ENCODE measurements at places on chromosomes 7 and 10.

- no peak for DNase-seq
These were observed 229.3 kb downstream of the DGKB start for GRCh38 chr7:14673202-14673601.

DNA sequence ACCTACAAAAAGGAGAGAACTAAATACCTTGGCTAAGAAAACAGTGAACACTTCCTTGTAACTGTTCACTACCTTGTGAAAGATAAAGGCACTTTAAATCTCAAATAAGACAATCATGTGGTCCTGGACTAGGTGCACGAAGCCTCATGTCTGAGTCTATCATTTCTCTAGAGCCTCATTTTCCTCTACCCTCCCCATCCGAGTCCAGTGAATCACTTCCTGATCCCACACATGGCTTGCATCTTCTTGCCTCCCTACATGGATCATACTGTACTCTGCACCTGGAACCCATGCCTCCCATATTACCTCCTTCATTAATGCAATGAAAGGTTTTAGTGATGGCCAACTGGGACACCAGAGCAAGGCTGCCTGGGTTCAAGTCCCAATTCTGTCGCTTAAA, 34.5 kb downstream of the SNX10 start:
- no peak for DNase-seq

GRCh38 chr7:156752367-156753228, 112.0 kb downstream of the RNF32 start:
- DNase-seq: no peak

DNA sequence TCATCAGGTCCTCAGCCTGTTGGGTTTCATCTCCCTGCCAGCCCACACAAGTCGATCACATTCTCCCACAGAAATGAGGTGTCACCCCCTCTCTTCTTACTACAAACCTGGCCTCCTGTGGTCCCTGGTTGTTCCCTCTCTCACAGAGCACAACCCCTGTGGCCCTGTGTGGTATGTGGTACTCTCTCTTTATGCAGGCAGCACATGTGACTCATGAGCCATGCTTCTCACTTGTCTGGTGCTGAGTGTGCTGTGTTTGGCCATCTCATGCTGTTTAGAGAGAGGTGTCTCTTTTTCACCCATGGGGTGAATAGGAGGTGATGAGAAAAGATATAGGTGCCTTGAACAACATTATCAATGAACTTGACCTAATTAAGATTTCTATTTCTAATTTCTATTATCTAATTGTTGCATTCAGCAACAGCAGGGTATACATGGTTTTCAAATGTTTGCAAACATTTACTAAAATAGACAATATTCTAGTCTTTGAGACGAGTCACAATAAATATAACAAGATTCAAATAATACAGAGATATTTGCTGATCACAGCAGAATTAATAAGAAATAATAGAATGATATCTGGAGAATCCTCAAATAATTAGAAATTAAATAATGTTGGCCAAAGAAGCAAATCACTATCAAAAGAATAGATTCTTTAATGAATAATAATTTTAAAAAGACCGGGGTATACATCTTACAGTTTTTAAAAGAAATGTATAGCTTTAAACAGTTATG, 633.8 kb upstream of the IGFBP3 start:
- DNase-seq: no peak

GRCh38 chr10:44974082-44974627, 4.5 kb downstream of the DEPP1 start:
- no peak for DNase-seq

Data from renal cortex interstitium (tissue), 15 donors.